Astrocyte (in vitro differentiated cells and primary cell): ENCODE measurements at places on chromosomes 11 and 22. TPM values are rescaled to one million over a fixed set of nuclear protein-coding genes. Genes with fewer than 3 reads are reported as not detected.

- no peak overlapping the region for H3K4me3 ChIP-seq
- no peaks in the 10 kb centered on the region for H3K36me3 ChIP-seq
- no peaks in the 10 kb centered on the region for H3K27me3 ChIP-seq
- H3K4me1 ChIP-seq, result peaks cover 12% of the 10 kb centered on the region
Measured at GRCh38 chr22:43147821-43148220, 3.5 kb upstream of the TSPO start.

DNA sequence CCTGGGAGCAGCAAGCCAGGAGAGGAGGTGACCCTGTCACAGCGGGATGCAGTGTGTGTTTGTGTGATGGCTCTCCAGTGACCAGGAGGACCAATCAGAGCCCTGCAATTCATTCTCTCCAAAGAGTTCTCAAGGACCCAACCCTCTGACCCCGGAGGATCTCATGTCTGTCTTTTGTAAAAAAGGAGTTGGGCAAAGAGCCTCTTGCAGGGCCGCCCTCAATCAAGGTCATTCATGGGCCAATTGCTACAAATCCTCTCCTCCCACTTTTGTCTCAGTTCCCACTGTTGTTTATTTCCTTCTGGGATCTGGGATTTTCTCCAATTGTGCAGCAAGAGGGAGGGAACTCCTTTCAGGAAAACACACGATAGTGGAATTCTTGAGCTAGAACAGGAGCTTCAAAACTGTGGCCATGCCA lies 4.0 kb downstream of the TECTA start:
- no peak for DNase-seq
- H3K27me3 ChIP-seq, result no peaks in the 10 kb centered on the region
- H3K36me3 ChIP-seq, result no peaks in the 10 kb centered on the region
- no peak overlapping the region for H3K4me3 ChIP-seq

DNA sequence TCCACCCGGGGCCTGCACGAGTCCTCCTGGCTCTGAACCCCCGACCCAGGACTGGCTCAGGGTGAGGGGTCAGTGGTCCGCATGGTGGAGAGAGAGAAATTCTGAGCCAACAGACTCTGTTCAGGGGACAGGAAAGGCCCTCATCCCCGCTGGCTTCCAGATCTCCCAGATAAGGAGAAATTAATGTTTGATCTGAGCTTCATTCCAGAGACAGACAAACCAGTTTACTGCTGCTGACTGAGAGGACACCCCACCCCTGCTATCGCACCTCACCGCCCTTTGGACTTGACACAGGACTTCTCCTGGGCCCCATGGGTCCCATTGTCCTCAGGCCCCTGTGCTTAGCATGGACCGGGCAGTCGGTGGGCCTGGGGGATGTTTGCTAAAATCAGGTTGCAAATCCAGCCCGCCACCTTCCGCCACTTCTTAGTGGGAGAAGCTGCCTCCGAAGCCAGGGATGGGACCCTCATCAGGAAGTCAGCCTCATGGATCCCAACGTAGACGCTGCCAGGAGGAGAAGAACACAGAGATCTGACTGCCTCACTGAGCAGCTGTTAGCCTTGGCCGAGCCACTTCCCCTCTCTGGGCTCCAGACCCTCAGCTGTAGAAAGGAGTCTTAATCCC lies 11.2 kb upstream of the UPK3A start:
- H3K27ac ChIP-seq, result no peak overlapping the region
- no peak for DNase-seq
- H3K27me3 ChIP-seq, result peaks cover 5% of the 10 kb centered on the region
- H3K4me1 ChIP-seq, result peaks cover 8% of the 10 kb centered on the region
- no peaks in the 10 kb centered on the region for H3K36me3 ChIP-seq

- H3K4me1 ChIP-seq, result no peaks in the 10 kb centered on the region
- H3K27me3 ChIP-seq, result no peaks in the 10 kb centered on the region
- H3K36me3 ChIP-seq, result peaks cover 20% of the 10 kb centered on the region
- H3K4me3 ChIP-seq, result no peak overlapping the region
- DNase-seq, result no peak
Measured at GRCh38 chr11:74615311-74615710, 22.9 kb downstream of the POLD3 start.

The CSF2RB gene
- total RNA-seq, result 0.09 and 0.31 TPM in 2 replicates

The MYBPC3 gene
- total RNA-seq, result not detected in 2 replicates

The CNIH2 gene
- total RNA-seq, result 12.2 and 12.3 TPM in 2 replicates
